ENCODE measurements at places on chromosomes 5 and 9. TPM values are rescaled to one million over a fixed set of nuclear protein-coding genes. Genes with fewer than 3 reads are reported as not detected.

Gene PPP1R26
- 0.29 TPM for total RNA-seq

GRCh38 chr5:171868236-171868635 is 82.6 kb downstream of the SMIM23 start:
- no peak for DNase-seq

DNA sequence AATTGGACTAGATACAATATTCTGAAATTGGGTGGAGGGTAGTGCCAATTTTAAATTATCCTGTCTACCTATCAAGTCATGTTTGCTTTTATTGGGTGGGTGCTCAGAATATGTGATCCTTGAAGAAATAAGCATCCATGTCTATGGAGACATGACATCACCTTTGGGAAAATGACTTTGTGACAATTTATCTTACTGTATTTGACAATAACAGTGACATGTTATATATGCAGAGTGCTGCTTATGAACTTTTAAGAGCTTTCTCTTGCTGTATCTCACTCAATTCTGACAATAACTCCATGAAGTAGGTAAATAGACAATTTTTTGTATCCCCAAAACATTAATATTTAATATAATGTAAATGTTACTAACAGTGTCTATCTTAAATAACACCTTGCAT is 15.1 kb upstream of the ACTBL2 start:
- no peak for DNase-seq

DNA sequence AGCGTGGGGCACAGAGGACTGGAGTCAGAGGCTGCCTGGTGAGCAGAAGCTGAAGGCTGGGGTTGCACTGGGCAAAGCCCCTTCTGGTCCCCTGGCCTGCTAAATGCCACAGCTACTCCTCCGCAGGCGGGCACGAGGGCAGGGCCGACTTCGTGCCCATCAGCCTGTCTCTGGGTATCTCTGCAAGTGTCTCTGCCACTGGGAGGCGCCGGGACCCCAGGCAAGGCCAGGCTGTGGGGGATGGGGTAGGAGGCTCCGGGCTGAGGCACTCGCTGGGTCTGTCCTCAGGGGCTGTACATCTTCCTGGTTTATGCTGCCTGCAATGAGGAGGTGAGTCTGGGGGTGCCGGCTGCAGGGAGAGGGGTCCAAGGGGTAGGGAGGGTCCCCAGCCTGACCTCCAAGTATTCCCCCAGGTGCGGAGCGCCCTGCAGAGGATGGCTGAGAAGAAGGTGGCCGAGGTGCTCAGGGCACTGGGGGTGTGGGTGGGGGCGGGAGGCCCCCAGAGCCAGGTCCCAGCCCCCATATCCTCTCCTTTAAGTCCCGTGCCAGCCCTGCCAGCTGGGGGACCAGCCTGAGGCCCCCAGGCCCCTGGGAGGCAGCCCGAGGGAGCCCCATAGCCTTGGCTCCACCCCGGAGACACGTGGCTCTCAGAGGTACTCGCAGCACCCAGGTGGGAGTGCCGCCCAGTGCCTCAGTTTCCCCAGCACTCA is 25.1 kb downstream of the ADGRD2 start:
- no peak for DNase-seq

GRCh38 chr9:128405780-128406171 is 14.9 kb upstream of the CERCAM start:
- DNase-seq = no peak

All from activated naive CD4-positive, alpha-beta T cell treated with anti-CD3 and anti-CD28 coated beads for 36 hours (primary cell).